NCI-H446 treated with DMSO at 0.1 percent for 48 hours (cell line): ENCODE measurements at places on chromosomes 5 and 9.

DNA sequence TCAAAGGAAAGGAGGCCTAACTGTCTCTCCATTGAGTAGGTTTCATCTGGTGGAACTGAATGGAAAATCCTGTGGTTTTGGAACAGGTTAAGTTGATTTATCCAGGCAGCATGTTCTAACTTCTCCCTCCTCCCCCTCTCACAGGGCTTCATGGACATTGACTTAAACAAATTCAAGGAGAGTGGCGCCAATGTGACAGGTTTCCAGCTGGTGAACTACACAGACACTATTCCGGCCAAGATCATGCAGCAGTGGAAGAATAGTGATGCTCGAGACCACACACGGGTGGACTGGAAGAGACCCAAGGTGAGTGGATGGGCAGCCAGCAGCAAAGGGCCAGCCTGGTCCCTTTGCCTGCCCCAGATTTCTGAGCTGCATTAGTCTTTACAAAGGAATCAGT is 183.9 kb downstream of the GRIA1 start:
- no peak for DNase-seq

GRCh38 chr5:16406630-16407029 is 59.0 kb downstream of the ZNF622 start:
- DNase-seq = no peak

GRCh38 chr5:114296191-114296590 is 65.7 kb upstream of the KCNN2 start:
- no peak for DNase-seq

- DNase-seq = no peak
These were observed 370.3 kb downstream of the NNT start for GRCh38 chr5:43973318-43973717.

DNA sequence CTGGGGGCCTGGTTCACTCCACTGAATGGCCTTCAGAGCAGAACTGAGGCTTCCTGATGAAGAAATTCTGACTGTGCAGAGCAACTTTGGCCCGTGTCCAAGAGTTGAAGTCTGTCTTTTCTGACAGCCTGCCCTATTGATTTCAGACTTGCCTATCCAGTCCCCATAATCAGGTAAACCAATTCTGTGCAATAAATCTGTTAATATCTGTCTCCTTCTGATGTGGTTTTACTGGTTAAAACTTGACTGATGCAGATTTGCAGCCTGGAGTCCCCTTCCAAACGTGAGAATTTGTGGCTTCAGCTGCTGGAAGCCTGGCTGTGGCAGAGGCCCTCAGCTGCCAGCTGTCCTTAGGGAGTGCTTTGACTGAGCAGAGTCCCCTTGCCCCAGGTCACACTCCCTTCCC is 283.9 kb upstream of the ANKRD55 start:
- DNase-seq = peak; percentile 11

GRCh38 chr9:88952086-88952615 is 39.1 kb upstream of the S1PR3 start:
- DNase-seq = no peak

- DNase-seq = no peak
These were observed 13.4 kb upstream of the ZDHHC21 start for GRCh38 chr9:14706530-14707140.

GRCh38 chr5:167030500-167031120 is 1260.8 kb upstream of the WWC1 start:
- no peak for DNase-seq

- DNase-seq = peak; percentile 56
These were observed 992 bp upstream of the RPP25L start for GRCh38 chr9:34612788-34613390.

DNA sequence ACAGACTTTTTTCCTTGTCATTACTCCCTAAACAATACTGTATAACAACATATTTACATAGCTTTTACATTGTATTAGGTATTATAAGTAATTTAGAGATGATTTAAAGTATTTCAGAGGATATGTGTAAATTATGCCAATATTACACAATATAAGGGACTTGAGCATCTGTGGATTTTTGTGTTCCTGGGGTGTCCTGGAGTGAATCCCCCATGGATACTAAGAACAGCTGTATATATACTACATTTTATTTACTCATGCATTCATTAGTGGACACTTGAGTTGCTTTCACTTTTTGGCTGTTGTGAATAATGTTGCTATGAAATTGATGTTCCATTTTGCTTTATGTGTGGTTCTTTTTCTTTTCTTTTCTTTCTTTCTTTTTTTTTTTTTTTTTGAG is 348.8 kb downstream of the SH3GL2 start:
- DNase-seq = no peak

GRCh38 chr5:176844706-176845391 is 34.5 kb downstream of the UNC5A start:
- no peak for DNase-seq

DNA sequence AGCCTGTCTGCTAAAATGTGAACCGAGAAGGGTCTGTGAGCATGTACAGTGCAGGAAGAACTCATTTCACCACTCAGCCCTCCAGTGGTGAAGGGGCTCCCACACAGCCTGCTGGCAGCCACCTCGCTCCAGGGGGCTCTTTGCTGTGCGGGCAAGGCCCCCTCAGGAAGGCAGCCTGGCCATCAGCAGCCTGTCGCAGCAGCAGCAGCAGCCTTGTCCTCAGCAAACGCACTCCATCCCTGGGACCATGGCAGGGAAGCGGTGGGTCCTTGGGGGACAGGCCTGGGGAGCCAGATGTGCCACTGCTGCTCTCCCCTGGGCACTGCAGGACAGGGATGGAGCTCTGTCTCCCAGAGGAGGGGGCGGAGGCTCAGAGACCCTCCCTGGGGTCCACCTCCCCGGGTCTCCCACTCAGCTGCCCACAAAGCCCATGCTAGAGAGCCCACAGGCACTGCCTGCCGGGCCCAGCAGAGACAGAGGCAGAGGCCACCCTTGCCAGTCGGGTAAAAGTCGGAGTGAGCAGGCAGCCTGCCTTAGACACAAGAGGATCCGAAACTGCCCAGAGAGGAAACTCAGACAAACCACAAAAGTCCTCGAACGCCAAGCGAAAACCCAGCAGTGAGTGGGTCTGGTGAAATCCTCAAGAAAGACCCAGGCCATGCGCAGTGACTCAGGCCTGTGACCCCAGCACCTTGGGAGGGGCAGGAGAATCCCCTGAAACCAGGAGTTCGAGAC is 8.0 kb downstream of the BRD3 start:
- DNase-seq = no peak

- DNase-seq = no peak
These were observed 54.1 kb downstream of the DAPK1 start for GRCh38 chr9:87551772-87552217.

- DNase-seq = no peak
These were observed at the start of gene PCDHGA9 for GRCh38 chr5:141402553-141403243. PCDHGA9 (plus strand) TSS chr5:141402778; CDS start chr5:141402953, 175 bp downstream.

DNA sequence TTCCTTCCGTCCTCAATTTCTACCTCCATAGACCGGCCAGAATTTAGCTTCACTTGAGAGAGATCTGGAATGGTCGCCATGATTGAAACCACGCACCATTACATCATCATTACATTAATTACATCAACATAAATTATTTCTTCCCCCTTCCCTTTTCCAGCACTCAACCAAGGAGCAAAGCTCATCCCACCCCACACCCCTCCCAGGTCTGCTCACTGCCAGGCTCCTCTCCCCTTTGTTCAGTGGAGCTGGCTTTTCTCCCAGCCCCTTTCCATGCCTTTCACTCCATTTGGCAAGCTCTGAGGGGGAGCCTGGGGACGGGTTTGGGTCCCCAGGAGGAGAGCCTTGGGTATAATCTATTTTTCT is 8.4 kb downstream of the RACK1 start:
- no peak for DNase-seq

DNA sequence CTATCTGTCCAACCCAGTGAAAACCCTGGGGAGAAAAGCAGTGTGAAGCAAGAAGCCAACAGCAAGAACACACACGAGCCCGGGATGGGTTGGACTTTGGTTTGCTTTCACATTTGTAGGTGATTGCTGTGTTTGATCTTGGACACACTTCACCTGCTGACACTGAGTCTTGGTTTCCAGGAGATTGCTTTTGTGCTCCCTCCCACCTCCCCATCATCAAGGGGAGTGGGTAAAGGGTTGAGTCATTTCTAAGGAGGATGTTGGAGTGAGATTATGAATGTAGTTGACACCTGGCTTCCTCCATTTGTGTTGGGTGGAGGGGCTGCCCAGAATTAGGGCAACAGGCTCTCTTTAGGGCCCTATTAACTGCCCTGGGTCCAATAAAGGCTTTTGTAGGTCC is 37.5 kb downstream of the ANKDD1B start:
- DNase-seq = no peak

DNA sequence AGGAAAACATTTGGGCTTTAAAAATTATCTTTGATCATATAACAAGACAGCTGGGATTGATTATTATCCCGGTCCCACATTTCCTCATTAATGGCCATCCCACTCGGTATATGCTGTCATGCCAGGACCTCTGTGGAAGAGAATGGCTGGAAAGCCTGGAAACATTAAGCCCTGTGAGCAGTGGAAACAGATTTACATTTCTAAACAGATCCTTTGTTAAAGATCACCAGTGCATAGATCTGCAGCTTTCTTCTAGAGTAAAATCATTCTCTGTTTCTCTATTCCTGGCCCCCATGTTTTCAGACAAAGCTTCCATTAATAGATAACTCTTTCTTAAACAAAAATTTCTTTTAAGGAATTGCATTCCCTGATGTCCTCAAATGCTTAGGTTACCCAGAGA is 152.2 kb downstream of the CAVIN4 start:
- DNase-seq = no peak

DNA sequence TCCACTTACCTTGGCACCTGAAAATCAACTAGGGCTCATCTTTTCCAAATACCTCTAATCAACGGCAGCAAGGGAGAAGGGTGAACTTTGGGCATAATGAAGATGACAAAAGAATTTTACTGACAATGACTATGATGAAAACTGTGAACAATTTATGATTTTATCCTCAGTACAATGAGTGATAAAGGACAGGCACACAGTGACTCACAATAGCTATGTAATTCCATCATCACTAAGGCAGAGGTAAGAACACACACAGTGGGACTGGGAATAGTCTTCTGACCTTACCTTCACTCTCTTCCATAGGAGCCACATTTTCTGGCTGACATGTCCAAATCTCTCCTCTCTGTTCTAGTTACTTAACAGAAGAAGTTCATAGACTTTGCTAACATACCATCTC is 26.1 kb upstream of the KCNV2 start:
- DNase-seq = no peak

DNA sequence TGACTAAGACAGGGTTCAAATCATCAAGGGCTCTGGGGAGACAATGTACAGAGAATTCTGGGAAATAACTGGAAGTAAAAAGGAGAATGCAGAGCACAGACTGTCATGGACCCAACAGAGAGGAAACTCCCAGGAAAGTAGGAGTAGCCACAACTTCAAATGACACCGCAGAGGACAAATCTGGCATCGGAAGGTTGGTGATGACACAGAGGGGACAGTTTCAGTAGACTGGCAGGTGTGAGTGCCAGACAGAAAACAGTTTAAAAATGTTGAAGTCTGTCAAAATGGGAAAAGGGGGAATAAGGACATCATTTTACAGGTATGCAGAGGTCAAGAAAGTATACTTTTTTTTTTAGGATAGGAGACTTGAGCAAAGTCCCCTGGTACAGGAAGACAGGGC is 70.2 kb downstream of the EPB41L4A start:
- DNase-seq = no peak

- no peak for DNase-seq
These were observed 100.9 kb upstream of the HCN1 start for GRCh38 chr5:45796959-45797553.

DNA sequence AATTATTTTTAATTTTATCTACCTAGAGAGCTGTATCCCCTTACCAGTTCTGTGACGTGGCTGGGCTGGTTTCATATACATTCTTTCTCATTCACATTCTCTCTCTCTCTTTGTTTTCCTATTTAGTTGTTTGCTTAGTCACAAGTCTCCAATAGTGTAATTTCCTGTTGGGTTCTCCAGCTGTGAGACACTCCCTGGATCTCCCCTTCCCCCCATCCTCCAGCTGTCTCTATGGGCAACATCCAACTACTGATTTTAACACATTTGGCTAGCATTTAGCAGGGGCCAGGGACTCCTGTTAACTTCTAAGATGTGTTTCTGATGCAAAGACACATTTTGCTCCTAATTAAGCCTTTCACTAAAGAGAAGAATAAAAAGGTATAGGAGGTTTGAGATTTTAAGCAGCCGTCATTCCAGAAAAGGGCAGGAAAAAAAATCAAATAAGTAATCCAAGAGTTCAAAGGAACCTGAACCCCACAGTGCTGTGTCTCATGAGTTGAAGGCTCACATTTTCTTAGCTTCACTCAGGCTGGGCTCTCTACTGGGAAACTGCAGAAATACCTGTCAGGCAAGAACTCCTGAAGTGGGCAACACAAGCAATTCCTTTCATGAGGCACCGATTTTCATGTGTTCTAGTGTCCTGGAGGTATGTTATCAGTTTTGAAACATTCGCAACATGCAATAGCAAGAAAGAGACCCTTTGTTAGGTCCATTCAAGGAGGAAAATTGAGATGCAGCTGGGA is 198.7 kb upstream of the C9orf72 start:
- DNase-seq = no peak

GRCh38 chr9:751137-752051 is 90.1 kb upstream of the DMRT1 start:
- no peak for DNase-seq

- no peak for DNase-seq
These were observed 108.2 kb downstream of the MPDZ start for GRCh38 chr9:13171261-13171660.

- DNase-seq = no peak
These were observed 103.1 kb downstream of the KCNIP1 start for GRCh38 chr5:170606941-170607340.

DNA sequence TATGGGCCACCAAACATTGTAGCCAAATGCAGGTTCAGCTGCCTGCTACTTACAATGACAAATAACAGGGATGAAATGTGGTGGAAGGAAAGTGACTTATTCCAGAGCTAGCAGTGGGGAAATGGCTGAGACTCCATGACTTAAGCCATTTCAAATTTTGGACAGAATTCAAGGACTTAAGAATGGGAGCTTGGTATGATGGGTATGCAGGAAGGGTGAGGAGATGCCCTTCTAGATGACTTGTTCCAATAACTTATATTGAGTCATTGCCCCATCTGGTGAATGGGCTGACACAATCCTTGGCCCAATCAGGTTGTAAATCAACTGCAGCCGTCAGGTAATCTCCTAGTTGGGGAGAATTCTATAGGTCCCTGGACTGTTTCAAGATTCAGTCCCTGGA is 230.7 kb upstream of the SGCD start:
- no peak for DNase-seq

- DNase-seq = no peak
These were observed 53.9 kb downstream of the C9orf57 start for GRCh38 chr9:72006501-72006900.

- DNase-seq = no peak
These were observed 552.0 kb upstream of the CLINT1 start for GRCh38 chr5:158410976-158411375.

GRCh38 chr5:175582697-175583096 is 75.2 kb upstream of the HRH2 start:
- DNase-seq = no peak

GRCh38 chr5:65482296-65482735 is 596 bp upstream of the ADAMTS6 start:
- no peak for DNase-seq

DNA sequence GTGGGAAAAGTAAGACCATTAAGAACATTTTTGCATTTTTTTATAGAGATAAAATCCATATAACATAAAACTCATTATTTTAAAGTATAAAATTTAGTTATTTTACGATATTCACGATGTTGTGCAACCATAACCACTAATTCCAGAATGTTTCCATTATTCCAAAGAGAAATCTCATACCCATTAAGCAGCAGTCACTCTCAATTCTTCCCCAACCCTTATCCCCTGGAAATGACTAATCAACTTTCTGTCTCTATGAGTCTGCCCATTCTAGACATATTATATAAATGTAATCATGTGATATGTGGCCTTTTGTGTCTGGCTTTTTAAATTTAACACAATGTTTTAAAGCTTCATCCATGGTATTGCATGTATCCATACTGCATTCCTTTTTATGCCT is 115.6 kb upstream of the ADAMTSL1 start:
- DNase-seq = no peak
